ENCODE measurements at places on chromosomes 12 and 14. TPM values are rescaled to one million over a fixed set of nuclear protein-coding genes. Genes with fewer than 3 reads are reported as not detected.

Gene USP44
- 0.78 TPM for total RNA-seq

Gene AKAP3
- total RNA-seq, result 1.1 TPM

Gene TRHDE
- total RNA-seq, result 0.39 TPM

Gene GRIN2B
- not detected for total RNA-seq

Gene HPD
- 1.5 TPM for total RNA-seq

Gene SRGAP1
- total RNA-seq, result 45.5 TPM

Gene BICDL1
- total RNA-seq, result not detected

Gene CREBL2
- total RNA-seq, result 26.6 TPM

Gene IL22
- not detected for total RNA-seq

Gene PEX5
- total RNA-seq, result 30.5 TPM

Gene STAT2
- total RNA-seq, result 173 TPM

Gene RNASE2
- total RNA-seq, result not detected

Gene STON2
- 13.6 TPM for total RNA-seq

Gene GARIN6
- total RNA-seq, result not detected

Gene PZP
- not detected for total RNA-seq

Gene PLEKHD1
- not detected for total RNA-seq

Gene VSX2
- total RNA-seq, result not detected

Gene ABCC9
- total RNA-seq, result 5.9 TPM

Gene ASCL1
- total RNA-seq, result not detected

Gene ASPG
- not detected for total RNA-seq

Gene SOAT2
- under 0.01 TPM for total RNA-seq

Gene CPNE6
- not detected for total RNA-seq

Gene C3AR1
- total RNA-seq, result under 0.01 TPM

Gene LMNTD1
- 1.4 TPM for total RNA-seq

Gene ABHD12B
- total RNA-seq, result not detected

Gene C12orf60
- 1.2 TPM for total RNA-seq

Gene HELB
- total RNA-seq, result 3.3 TPM

Gene CAND1
- 109 TPM for total RNA-seq

Gene FMNL3
- 19.8 TPM for total RNA-seq

Gene SLC16A7
- 45.2 TPM for total RNA-seq

Gene FGF23
- not detected for total RNA-seq

Gene HOXC6
- 3.7 TPM for total RNA-seq

Gene KRT72
- not detected for total RNA-seq

Gene NKX2-1
- not detected for total RNA-seq

Gene CLEC1A
- not detected for total RNA-seq

Gene RBP5
- not detected for total RNA-seq

Gene SMCO2
- not detected for total RNA-seq

Gene YBX3
- 165 TPM for total RNA-seq

Gene FGF6
- total RNA-seq, result not detected

Gene SPTB
- total RNA-seq, result not detected

Gene ETFRF1
- total RNA-seq, result 18.0 TPM

Gene DACT1
- 2.2 TPM for total RNA-seq

Gene DDX54
- total RNA-seq, result 47.0 TPM

Gene RD3L
- total RNA-seq, result not detected

Gene HNRNPA1
- 341 TPM for total RNA-seq

Gene BDKRB1
- 6.1 TPM for total RNA-seq

Gene RNASE9
- not detected for total RNA-seq

Gene KLHL28
- 5.7 TPM for total RNA-seq
